ENCODE measurements at places on chromosomes 2 and 18.

DNA sequence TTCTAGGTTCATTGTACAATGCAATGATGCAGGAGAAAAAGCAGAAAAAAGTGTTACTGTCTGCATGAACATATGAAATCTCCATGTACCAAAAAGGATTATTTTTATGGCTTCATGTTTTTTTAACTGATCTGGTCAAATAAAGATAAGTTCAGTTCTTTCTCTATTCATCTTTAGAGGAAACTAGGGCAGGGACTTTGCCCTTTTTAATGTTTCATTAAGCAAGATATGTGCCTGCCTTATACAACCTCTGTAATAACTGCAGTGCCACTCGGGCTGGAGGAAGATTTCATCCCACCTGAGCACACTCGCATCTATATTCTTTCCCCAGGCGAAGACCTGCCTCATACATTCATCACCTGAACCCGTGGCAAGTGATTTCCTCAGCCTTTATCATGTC lies 157.9 kb upstream of the DDX18 start:
- DNase-seq = no peak

- no peak for DNase-seq
These were observed 154.2 kb upstream of the GATA6 start for GRCh38 chr18:22015156-22015555.

DNA sequence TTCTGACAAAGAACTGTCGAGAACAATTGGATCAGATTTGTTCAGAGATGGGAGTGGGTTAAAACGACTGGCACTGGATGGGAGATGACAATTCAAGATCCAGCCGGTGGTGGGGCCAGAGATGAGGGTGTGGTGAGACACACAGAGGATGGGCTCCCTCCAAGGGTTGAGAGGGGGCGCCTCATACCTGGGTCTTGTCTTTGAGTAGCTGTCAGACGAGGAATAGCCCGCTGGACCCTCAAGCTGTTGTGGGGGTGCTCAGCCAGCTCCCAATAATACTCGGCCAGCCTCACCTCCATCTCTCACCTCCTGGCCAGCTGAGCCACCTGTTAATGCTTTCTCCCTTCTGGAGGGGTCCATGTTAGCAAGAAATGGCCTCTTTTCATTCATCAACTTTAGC lies 14.0 kb downstream of the INPP5D start:
- DNase-seq = no peak

DNA sequence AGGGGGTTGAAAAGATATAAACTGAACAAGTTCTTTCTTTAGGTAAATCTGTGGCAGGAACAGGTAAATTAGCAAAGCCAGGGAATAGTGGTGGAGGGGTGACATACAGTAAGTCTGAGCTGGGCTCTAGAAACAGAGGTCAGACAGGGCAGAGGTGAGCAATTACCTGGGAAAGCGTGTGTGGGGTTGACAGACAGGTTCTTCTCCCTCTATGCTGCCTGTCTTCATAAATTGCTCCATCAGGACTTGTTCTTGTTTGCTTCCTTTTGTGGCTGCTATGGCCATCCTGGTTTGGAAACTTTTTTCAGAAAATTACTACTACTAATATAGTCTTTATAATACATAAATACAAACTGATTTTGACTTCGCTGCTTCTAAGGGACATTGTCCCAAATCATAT lies 3.4 kb upstream of the ANKRD12 start:
- DNase-seq = no peak

DNA sequence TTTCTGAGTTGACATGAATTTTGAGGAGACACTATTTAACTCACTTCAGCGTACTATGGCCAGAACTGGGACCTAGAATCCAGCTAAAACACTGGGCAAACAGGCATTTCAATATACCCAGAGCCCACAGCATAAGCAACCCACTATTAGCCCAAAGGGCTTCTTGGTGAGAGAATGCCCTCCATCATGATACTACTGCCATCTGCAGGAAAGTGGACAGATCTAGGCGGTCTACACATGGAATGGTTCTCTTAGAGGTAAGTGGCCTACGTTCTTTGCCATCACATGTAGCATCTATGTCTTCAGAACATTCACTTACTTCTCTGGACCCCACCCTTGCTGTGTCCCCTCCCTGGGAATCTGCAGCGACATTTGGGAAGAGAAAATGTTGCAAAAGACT lies 181.3 kb upstream of the LINC00305 start:
- no peak for DNase-seq

GRCh38 chr2:67782443-67782842 lies 280.4 kb downstream of the C1D start:
- no peak for DNase-seq

- no peak for DNase-seq
These were observed 71.1 kb downstream of the ANKRD44 start for GRCh38 chr2:197239434-197239833.

GRCh38 chr2:168568476-168569267 lies 112.6 kb downstream of the CERS6 start:
- no peak for DNase-seq

- no peak for DNase-seq
These were observed 33.0 kb downstream of the REEP1 start for GRCh38 chr2:86304416-86304815.

DNA sequence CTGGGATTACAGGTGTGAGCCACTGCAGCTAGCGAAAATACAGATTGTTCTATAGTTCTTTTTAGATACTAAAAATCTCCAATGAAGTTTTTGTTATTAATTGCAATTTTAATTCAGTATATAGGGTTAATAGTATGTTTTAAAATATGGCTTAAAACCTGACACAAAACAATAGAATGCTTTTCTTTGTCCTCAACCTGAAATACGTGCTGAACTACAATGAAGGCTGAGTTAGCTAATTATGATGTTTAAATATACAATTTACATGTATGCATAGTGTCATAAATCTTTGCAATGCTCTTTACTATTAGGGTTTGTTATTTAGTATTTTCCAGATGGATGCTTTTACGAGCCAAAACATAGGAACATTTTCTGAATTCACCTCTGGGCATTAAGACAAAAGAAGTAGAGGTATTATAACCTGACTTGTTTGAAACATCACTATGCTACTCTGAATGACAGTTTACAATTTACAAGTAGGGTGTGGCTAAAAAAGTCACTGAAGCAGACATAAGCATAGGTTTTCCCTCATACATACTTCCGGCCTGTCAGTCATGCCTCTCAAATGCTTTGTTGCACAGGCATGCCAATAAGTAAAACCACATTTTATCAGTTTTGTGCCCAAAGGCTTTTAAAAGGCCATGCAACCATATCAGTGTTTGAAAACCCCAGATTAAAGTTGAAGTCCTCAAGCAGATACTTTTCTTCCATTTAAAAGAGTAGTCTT lies 168.3 kb downstream of the OTX1 start:
- DNase-seq = no peak

DNA sequence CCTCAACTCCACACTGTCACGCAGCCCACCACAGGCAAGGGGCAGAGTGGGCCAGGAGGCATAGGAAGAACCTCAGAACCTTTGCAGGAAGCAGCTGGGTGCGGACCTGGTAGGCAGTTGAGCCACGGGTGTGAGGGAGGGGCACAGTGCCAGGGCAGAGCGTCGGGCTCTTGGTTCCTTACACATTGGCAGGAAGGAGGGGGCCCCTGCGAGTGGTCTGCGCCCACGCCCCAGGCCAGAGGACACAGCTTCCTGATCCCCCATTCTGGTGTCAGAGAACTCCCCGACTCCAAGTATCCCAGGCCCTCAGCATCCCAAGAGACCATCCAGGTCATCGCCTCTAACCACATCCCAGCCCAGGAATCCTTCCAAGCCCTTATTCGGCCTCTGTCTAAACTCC lies 61.5 kb downstream of the TNS1 start:
- no peak for DNase-seq

- DNase-seq = no peak
These were observed 26.5 kb downstream of the NFATC1 start for GRCh38 chr18:79422022-79422782.

GRCh38 chr2:216934151-216934550 lies 74.3 kb upstream of the TNP1 start:
- no peak for DNase-seq

DNA sequence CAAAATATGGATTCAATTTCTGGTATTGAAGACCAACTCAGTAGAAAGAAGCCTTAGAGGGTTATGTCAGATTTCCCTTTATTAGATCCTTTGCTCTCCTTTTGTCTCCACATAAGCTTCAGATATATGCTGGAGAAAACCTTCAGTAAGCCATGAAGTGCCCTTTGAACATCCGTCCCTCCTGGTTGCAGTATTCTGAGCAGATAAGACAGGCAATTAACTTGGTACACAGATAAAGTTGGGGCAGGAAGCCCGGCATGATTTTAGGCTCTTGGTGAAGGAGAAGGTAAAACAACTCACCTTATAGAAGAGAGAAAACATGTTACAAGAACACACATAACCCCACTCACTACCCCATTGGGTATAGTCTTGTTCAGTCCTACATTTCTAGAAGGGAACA lies 76.4 kb downstream of the SRD5A2 start:
- no peak for DNase-seq

- DNase-seq = no peak
These were observed 133.3 kb downstream of the ALPK2 start for GRCh38 chr18:58495634-58496033.

DNA sequence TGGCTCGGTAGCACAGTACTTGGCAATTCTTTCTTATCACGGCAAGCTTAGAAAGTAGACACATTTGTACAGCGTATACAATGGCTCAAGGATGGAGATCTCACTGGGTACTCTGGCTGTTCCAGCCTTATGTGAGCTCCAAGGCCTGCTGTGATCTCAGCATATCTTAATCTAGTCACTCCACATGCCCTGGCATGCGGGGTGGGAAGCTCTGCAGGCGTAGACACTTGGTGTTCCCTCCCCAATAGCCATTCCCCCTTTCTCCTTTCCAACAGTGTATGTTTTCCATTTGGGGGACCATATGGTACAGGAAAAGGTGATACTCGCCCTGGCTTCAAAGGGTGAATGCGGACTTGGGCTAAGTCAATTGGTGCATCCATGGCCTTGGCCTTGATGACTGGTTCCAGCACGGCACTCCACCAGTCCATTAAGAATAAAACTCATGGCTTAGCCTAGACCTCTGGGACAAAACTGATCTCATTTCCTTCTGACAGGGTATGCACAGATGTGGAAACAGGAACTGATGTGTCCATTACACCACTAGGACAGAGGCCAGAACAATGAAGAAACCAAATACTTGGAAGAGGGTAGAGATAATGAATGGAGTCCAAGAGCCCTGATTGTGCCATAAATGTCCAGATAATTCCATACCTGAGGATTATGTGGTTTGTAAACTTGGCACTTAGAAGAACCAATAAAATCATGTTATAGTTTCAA lies 28.4 kb downstream of the TGIF1 start:
- DNase-seq = no peak

GRCh38 chr2:218558986-218559385 lies 9.2 kb downstream of the USP37 start:
- DNase-seq = no peak

- DNase-seq = no peak
These were observed 82.8 kb downstream of the TEX51 start for GRCh38 chr2:126981476-126981875.

DNA sequence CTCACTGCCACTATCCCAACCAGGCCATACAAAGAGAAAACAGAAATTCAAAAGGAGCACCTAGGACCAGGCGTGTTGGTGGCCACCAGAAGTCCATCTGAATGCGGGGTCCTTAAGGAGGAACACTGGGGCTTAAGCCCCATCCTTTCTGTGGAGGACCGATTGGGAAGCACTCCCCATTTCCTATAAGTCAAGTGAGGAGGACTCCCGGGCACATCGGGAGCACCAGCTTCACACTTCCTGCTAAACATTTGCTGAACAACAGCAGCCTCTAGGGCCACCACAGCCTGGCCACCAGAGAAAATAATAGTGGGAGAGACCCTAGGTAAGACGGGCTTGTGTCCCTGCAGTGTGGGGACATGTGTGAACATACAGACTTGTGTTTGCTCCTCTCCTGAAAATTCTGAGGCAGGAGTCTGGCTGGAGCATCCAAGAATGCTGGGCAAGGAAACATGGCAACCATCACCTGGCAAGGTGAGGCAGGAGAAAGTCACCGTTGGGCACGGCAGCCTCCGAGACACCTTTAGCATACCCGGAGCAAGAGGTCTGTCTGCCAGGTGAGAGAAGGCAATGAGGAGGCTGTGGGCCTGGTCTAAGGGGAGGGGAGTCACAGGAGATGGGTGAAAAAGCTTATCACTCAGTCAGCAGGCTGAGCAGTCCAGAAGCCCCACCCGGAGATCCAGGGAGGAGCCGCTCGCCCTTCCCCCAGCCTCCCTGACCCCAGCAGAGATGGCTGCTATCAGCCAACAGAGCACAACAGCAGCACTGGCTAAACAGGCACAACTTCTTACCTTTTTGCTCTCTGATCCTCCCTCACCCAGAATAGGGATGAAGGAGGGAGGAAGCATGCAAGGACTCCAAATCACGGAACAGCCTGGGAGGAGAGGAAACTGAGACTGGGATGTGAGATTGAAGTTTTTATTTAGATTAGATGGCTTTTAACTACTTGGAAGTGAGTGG lies 282.3 kb downstream of the EIPR1 start:
- DNase-seq = no peak

GRCh38 chr2:121694398-121695170 lies 42.1 kb downstream of the NIFK start:
- no peak for DNase-seq

DNA sequence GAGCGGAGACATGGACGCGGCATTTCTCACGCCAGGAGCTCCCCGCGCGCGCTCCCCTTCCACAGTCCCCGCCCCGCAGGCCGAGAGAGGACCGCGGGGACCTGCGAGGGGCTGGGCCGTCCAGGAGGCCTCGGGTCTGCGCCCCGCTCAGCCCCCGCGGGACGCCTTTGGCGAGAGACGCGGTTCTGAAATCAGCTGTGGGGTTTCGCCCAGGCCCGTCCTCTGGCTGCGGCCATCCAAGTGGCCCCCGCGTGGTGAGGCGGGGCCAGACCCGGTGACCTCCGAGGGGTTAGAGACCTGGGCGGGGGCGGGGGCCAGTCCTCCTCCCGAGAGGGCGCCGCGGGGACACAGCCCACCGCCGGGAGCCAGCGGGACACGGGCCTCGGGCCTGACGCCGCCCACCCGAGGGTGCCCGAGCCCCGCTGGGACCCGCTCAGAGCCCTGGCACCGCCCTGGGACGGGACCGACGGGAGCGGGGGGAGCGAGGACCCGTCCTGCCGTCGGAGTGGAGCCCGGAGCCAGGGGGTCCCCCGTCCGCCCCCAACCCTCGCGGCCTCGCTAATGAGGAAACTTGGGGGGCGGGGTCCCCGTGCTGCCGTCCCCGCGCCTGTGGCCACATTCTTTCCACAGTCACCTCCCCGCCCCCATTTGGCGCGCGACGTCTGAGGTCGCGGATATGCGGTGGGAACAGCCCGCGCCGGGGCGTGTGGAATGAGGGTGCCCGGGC lies 6.1 kb upstream of the SALL3 start:
- no peak for DNase-seq

Measured in stimulated activated CD8-positive, alpha-beta memory T cell treated with anti-CD3 and anti-CD28 coated beads, Interleukin-15, amount 100 ng/mL, for 48 hours (primary cell).